ENCODE measurements at places on chromosomes 11 and 22.
A peak's percentile ranks its signal among the peaks of the same experiment; 100 is the strongest.

DNA sequence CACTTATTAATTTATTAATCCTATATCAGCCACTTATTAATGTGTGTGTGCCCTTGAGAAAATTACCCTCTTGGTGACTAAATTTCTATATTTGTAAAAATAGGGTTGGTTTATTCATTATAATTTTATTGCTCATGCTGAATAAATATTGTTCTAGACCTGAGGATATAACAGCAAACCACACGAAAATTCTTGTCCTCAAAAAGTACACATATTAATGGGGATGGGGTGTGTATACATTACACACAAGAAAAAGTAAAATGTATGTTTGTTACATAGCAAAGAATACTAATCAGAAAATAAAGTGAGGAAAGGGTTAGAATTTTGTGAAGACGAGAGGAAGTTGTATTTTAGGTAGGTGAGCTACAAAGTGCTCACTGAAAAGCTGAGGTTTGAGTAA lies 1068.9 kb upstream of the RAG2 start:
- DNase-seq, result no peak

DNA sequence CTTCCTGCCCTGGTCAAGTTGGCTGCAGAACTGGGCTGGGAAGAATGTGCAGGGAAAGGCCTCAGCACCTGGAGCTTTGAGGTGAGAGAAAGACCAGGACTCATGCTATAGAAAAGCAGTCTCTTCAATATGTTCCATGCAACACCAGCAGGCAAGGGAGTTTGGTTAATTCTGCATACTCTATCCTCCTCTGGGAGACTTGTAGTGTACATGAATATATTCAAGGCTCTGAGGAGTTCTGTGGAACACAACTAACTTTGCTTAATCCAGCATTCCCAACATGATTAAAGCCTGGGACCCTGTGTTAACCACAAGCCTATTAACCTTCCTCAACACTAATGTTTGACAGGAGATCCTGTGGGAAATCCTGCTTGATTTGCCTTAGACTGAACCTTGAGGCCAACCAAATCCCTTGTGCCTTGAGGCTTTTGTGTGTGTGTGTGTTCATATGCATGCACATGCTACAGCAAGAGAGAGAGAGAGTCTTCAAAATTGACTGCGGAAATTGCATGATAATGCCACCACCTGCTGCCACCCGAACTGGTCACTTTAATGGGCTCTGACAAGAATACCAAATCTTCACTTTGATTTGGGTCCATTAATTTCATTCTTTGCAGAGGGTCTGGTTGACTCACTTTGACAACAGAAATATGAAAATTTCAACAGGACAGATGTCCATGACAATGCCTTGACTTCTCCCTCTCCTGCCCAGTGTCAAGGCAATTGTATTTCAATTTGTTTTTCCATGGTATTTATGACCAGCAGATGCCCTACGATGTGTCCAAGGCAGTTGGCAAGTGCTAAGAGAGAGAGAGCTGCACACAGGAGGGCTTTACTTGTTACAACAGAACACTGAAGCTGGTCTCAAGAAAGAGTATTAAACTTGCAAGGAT lies 238.2 kb upstream of the ZBED5 start:
- no peak for DNase-seq

DNA sequence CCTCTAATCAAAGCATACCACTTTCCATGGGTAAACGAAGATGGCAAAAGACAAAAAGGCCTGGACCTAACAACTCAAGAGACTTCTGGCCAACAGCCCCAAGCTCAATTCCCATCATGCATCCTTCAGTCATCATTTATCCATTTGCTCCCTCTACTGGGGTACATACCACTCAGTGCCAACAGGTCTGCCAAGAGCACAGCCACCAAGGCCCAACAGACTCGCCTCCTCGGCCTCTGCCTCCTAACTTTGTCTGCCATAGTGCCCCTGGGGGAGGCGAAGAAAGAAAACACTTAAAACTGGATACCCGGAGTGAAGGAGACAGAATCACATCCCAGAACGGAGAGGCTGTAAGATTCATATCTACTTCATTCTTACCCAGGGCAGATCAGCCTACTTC lies 1.1 kb downstream of the HYOU1 start:
- DNase-seq, result no peak

DNA sequence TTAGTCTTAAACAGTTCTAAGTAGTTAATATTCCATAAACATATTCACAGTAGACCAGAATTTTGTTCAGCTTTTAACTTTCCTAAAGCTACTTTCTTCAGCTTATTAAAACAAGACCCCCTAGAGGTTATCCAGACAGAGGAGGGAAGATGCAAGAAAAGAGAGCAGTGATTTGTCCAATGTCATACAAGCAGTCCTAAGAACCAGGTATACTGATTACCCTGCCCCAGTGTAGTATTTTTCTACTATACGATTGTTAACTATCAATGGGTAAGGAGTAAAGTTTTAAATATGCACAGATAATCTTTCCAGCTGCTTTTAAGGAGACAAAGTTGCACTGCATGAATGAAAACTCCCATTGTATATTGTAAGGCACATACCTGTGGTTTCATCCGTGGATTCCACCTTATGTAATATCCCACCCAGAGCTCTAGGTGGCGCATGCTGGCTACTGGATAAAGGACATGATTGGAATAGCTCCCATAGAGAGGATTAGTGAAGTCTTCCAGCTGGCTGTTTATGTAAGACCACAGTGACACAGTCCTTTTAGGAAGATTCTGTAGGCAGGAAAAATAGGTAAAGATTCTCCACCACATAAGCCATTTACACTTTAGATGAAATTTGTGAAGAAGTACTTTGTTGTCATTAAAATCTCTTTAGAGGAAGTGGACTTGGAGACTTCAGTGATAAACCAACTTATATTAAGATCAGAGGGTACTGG lies 45.6 kb downstream of the CEP57 start:
- peak; percentile 60 for DNase-seq

DNA sequence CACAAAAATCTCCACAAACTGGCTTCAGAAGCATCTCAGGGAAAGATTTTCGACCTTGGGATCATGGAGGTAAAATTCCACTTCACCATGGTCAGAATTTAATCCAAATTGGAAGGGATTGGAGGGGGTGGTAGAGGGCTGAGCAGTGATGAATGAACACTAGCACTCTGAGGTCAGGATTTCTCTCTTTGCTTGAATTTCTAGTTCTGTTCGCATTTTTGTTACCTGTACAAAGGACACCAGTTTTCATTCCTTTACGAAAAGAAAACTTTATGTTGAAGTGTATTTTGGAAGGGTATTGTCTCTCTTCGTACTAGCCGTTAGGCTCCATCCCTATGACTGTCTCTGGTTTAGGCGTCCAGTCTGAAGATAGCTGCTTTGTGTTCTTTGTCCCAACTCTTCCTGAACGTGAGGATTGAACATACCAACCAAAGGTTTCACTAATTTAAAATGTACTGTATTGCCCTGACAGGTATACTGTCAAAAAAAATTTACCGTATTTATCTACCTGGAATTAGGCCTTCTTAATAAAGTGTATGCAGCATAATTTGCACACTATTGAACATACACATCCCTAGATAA lies 772 bp downstream of the GRAP2 start:
- no peak for DNase-seq

DNA sequence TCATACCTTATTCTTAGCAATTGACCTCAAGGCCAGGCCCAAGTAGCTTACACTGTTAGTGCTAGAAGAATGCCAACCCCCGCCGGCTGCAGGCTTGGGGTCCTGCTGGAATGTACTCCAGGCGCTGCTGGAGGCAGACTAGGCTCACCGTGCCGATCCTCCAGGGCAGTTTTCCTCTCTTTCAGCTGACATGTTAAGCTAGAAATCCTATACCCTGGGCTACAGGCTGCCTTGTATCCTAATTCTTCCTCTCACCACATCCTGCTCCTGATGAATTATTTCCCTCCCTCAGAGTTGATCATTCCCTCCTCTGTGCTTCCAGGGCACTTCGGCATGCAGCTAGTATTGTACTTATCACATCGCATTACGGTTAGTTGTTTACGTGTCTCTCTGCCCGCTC lies 3.4 kb downstream of the SPTBN2 start:
- peak; percentile 67 for DNase-seq

DNA sequence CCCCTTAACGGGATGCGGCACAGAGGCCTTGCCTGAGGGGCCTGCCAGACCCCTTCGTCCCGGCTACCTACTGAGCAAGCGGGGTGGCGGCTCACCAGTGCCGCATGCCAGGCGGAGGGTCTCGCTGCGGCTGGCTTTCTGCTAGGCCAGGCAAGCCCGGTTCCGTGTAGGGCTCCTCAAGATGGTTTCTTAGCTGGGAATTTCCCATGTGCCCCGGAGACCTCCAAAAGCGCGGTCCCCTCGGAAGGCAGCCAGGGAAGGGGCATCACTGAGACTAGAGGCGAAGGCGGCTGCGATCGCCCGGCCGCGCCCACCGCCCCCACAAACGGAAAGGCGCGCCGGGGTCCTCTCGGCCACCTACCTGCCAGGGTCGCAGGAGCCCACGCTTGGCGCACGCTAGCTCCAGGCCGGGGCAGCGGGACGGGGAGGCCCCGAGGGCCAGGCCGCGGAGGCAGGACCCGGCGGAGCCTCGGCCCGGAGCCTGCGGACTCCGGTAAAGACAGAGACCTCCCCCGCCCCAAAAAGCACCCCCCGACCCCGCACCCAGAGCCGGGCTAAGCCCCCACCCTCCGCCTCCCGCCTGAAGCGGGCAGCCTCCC lies 23.8 kb downstream of the MICAL3 start:
- DNase-seq, result no peak

- no peak for DNase-seq
These were observed 35.5 kb upstream of the NCAM1 start for GRCh38 chr11:112925516-112926310.

GRCh38 chr11:102783016-102783415 lies 2.6 kb upstream of the MMP10 start:
- DNase-seq, result no peak

- no peak for DNase-seq
These were observed 74.4 kb downstream of the SLC1A2 start for GRCh38 chr11:35344681-35345574.

- DNase-seq, result no peak
These were observed 1.4 kb upstream of the TMEM134 start for GRCh38 chr11:67470337-67471002.

DNA sequence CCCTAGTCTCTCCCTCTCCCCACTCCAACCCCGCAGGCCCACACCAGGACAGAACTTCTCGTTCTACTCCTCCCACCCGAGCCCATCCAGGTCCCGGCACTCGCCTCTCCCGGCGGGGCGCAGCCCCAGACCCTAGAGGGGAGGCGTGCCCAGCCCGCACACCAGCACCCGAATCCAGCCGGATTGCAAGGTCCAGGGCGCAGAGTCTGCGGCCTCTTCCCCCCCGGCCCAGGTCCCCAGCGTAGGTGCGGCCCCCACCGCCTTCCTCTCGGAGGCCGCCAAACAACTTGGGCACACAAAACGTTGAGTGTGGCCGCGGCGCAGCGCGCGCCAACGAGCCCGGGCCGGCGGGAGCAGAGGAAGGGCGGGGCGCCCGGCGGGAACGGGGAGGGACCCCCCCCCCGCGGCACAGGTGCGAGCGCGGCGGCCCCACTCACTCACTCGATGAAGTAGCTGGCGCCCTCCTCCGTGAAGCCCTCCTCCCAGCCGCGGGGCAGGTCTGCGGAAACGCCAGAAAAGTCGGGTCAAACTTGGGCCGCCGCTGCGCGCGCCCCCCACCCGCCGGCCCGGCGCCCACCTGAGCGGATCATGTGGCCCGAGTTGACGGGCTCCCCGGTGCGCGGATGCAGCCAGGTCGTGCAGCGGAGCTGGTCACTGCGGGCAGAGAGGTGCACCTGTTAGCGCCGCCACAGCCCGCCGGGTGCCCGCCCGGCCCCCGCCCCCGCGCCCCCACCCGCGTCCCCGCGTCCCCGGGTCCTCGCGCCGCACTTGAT lies 480 bp downstream of the PLEKHA7 start:
- no peak for DNase-seq

DNA sequence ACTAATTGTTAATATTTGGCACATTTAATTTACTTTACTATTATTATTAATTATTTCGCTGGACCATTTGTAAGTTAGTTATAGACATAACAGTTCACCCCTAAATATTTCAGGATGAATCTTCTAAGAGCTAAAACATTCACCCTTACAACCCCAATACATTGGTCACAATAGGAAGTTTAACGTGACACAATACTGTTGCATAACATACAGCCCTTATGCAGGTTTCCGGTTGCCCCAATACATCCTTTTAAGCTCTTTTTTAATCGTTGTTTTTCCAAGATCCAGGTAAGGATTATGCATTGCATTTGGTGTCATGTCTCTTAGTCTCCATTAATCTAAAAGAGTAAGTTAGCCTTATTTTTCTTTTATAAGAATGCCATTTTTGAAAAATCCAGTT lies 71.2 kb downstream of the HSD17B12 start:
- no peak for DNase-seq

- peak; percentile 50 for DNase-seq
These were observed 17.9 kb downstream of the MYEOV start for GRCh38 chr11:69311767-69312385.

- DNase-seq, result peak; percentile 93
These were observed 74.9 kb downstream of the PACSIN2 start for GRCh38 chr22:42939941-42940653.

- peak; percentile 57 for DNase-seq
These were observed 2.0 kb downstream of the CTNND1 start for GRCh38 chr11:57763568-57763967.

DNA sequence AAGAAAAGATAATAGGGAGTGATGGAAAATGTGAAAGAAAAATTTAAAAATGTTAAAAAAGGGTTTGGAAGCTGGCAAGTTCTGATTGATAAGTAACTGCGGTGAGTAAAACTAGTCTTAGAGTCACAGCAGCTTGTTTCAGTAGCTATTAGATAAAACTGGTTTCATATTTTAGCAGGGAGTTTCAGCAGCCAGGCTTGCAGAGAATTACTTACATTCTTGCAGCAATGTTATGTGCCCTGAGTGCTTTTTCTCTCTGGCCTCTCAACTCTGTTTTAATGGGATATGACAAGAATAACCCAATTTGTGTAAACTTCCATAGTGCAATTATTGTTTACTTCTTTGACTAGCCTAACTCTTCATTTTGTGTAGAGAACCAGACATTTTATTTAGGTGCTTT lies 33.6 kb downstream of the PPME1 start:
- DNase-seq, result no peak

GRCh38 chr11:63567044-63567840 lies 4.1 kb upstream of the PLAAT2 start:
- peak; percentile 17 for DNase-seq

DNA sequence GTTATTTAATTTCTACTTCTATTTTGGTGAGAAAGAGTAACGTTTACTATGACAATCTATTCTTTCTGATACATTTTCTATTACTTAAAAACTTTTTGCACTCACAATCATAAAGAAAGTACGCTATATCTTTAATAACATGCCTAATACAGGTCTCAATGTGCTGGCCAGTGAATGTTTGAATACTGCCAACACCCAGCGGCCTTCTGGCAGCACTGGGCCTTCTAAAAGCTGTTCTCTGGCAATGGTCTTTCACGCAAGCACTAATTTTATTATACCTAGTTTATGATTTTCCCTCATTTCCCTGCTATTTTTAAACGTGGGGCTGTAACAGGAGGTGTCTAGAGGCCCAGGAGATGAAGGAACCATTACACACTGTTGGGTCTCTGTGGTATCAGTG lies 349.8 kb upstream of the PITPNB start:
- DNase-seq, result no peak

GRCh38 chr22:24553597-24554312 lies 1.2 kb downstream of the GUCD1 start:
- no peak for DNase-seq

GRCh38 chr11:129282634-129283033 lies 90.5 kb upstream of the ARHGAP32 start:
- DNase-seq, result no peak
